ENCODE measurements at places on chromosomes 7 and 10.

GRCh38 chr10:123945325-123945920 lies 53.8 kb upstream of the CPXM2 start:
- no peak for DNase-seq

- DNase-seq: no peak
Observed at GRCh38 chr10:77168861-77169260, 468.7 kb downstream of the KCNMA1 start.

DNA sequence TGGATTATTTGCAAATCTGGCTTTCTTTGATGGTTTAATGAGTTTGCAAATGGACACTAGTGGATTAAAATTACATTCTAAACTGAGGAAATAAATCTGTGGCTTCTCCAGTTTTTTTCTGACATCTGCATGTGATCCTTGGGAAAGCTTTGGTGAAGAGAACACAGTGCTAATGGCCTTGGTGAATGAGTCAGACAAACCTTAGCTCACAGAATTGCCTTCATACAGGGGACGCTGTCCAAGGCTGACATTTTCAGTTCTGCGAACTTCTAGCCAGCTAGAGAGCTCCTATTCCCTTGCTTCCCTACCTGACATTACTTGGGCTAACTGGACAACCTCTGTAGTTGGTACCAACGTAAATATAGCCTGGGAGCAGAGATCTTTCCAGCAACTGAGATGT lies 21.2 kb downstream of the BMPER start:
- DNase-seq: no peak

- peak; percentile 93 for DNase-seq
Observed at GRCh38 chr10:69092959-69093850, 5.3 kb downstream of the SRGN start.

DNA sequence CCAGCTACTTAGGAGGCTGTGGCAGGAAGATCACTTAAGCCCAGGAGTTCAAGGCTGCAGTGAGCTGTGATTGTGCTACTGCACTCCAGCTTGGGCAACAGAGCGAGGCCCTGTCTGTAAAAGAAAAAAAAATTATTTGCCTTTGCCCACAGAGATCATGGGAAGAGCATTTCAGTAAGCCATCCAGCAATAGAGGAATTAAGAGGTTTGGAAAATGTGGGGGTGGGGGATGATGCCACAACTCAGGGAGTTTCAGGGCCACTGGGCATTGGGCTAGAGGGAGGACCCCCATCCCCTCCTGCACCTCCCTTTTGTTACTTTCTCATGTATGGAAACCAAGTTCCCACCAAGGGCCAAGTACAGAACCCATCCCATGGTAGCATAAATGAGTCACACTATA lies 38.4 kb downstream of the SVIL start:
- DNase-seq: no peak

- no peak for DNase-seq
Observed at GRCh38 chr7:30114536-30115238, 20.1 kb upstream of the MTURN start.
